HuH-7 (cell line): ENCODE measurements at places on chromosomes 5 and 9.

DNA sequence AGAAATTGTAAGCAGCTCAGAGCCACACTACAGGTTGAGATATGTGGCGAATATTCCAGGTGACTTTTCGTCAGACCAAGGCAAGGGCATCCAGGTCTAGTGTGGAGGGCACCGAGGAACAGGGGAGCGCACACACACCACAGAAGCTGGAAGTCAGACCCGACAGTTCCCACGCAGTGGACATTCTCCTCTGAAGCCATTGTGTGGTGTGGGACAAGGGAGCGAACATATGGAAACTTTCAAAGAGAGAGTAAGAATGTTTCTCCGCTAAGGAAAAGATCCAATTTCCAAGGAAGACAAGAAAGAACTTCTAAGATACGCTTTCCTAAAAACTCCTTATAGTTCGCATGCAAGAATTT is 141.4 kb upstream of the OTULINL start:
- DNase-seq: no peak

GRCh38 chr5:10393491-10393890 is 40.0 kb downstream of the MARCHF6 start:
- no peak for DNase-seq

DNA sequence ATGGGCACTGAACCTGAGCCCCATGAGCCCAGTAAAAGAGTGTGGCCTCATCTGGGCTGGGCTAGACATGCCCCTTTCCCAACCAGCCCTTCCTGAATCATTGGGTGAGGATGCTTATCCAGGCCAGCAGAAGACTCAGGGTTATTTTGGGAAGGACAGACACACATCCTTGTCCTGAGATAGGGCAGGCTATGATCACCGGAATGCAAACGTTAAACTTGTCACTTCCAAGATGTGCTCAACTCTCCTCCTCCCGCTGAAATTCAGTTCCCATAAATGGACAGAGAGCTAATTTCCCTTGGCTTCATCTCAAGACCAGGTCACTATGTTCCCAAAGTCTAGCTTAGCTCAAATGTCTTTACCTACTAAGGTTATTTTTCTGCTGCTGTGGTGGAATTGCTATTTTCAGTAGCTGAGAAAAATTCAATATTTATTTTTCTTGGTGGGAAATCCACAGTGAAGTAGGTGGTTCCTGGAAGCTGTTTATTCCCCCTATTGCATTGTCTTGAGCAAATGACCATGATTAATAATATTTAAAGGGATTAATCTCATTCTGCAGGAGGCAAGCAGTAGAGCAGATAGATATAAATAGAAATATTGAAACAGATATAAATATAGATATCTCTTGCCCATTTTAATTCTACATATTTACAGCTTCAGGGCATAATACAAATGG is 70.0 kb downstream of the NXNL2 start:
- DNase-seq: no peak

- DNase-seq: peak; percentile 61
These were observed at the start of the genes BHMT2 and DMGDH for GRCh38 chr5:79069488-79070349. BHMT2 (plus strand) TSS chr5:79069767; CDS start chr5:79069783, 16 bp downstream. DMGDH (minus strand) TSS chr5:79069674; CDS start chr5:79069620, 54 bp downstream.

DNA sequence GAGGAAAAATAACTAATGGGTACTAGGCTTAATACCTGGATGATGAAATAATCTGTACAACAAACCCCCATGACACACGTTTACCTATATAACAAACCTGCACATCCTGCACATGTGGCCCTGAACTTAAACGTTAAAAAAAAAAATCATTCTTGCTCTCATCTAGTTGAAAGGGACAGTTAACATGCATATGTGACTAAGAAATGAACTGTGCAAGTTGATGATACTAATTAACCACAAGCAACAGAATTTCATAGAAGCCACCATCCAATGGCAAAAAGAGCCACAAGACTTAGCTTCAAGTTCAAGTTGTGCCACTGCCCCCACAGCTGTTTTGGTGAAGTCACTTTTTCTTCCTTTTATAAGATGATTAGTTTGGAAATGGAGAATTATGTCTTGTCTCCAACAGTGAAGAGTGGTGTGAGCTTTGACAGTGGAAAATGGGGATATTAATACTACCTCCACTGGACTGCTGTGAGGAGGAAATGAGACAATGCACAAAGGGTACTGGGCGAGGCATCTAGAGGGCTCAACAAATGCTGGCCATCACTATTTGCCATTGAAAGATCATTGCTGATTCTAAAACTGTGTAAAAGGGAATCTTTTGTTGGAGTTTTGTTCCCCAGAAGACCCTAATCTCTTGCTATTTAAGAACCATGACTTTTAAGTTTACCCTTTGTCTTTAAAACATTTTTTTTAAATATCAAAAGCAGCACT is 202.1 kb downstream of the EBF1 start:
- DNase-seq: no peak

DNA sequence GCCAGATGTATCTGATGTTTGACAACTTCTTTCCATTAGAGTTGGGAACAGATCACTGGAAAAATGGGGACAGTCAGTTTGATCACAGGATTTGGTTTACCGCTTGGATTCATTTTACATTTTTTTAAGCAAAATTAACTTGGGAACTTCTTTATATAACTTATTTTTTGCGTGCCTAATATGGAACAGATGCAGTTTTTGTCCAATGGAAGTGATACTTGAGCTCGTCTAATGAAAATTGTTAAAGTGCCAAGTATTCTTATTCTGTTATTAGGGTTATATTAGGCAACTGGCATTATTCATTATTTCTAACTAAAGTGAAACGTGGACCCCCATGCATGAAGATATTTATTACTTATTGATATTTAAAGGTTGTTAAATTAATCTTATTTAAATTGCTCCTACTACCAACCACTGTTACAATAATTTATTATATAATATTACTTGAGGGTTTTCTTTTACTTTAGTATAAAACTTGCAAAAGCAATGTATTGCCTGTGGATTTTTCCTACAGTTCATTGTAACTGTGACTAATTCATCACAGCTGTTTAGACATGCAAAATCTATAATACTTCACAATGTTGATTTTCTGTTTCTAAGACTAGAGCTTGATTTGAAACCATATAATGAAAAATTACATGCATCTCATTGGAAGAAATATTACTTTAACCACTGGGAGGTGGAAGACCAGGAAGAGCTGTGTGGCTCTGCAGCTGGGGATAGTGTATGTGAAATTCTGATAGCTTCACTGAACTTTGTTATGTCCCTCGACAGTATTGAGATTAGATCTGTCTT is 787.3 kb upstream of the WWC1 start:
- no peak for DNase-seq

DNA sequence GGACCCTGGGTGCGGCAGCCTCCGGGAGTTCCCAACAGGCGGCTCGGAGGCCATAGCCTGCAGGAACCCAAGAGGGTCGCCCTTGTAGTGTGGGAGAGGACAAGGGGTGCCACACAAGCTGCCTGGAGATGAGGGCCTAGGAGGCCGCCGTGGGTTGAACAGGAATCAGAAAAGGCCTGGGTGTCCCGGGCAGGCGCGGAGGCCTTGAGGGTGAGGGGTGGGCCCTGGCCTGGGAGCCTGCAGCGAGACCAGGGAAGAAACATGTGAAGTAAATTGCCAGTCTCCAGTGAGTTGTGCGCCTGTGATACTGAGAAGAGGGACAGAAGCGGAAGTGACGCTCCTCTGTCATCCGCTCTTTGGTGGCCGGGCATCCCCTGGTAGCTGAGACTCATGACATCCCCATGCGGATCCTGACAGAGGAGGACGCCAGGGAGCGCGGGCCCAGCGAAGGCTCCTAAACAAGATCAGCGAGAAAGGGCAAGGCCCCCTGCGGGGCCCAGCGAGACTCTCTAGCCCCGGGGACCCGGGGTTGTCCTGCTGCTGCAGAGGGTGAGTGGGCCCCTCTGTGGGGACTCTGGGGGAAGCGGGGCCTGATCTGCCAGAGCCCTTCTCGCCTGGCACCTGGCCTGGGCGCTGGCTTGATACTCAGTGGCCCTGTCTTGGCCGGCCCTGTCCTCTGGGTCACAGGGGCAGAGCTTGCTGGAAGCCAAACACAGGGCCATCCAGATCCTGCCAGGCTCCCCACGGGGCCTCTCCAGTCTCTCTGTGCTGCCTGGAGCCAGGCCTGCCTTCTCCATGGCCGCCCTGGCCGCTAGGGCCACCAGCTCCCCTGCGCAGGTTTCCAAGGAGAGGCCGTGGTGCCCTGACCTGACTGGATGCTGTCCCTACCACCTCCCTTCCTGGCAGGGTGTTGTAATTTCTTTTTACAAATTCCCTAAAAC is 788.4 kb downstream of the TLE4 start:
- no peak for DNase-seq

DNA sequence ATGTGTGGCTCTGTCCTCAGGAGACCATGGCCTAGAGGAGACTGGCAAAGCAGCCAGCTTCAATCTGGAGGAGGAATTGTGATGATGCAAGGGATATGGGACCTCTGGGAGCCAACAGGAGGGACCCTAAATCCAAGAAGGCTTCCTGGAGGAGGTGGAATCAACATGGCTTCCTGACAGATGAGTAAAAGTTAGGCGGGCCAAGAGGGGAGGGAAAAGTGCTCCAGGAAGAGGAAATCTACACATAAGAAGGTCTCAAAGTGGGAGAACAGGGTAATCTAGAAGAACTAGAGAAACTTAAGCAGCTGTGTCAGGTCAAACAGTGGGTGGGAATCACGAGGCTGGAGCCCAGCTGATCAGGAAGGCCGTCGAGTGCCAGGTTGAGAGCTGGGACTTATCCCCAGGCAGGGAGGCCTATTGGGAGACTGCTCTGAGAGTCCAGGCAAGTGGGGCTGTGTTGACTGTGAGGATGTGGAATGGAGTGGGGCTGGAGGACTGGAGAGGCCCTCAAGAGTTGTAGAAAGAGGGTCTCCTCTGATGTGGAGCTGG is 119.1 kb downstream of the C9orf50 start:
- DNase-seq: no peak

DNA sequence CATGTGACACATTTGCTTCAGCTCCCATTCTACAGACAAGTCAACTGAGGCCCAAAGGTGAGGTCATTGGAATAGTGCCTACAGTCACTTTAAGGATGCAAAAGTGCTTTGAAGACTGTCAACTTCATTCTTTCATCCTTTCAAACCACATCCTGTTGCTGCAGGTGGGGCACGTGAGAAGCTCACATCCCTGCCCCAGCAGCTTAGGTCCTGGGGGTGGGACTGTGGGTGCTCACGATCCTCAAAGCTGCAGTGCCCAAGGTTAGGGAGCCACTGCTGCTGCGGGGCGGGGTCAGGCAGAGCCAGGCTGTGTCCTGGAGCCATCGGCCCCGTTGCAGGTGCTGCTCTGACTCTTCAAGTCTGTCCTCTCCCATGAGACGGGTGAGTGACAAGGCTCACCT is 57.9 kb upstream of the IER5L start:
- DNase-seq: no peak

- no peak for DNase-seq
These were observed 94.4 kb upstream of the ITGA1 start for GRCh38 chr5:52693280-52693679.

GRCh38 chr9:2761424-2761823 is 44.1 kb downstream of the KCNV2 start:
- DNase-seq: no peak

DNA sequence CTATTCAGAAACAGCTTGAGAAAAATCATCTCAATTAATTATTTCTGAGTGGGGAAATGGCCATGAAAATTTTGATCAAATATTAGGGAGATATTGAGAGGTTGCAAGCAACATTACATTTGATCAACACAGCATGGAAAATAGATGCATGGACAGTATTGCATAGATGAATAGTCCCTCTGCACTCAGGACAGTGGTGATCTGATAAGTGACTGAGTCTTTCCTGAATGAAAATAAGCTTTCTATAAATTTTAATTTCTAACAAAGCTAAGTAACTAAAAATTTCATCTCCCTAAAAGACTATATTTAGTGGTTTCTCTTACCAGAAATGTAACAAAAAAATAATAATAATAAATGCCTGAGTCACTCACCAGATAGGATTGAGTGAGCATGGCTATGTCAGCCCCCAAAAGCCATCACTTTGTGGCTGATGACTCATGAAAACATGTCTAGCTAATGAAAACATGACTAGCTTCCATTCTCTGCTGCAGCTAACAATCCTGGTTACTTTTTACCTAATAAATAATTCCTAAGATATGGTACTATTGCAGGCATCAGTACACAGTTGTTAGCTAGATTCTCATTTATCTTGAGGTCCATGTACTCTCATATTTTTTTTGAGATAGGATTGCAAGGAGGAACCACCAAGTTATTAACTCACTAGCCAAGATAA is 1294.8 kb upstream of the ACO1 start:
- no peak for DNase-seq

GRCh38 chr5:145971108-145971507 is 34.7 kb downstream of the SH3RF2 start:
- no peak for DNase-seq

- DNase-seq: no peak
These were observed 702.8 kb downstream of the CETN3 start for GRCh38 chr5:89706731-89707130.

DNA sequence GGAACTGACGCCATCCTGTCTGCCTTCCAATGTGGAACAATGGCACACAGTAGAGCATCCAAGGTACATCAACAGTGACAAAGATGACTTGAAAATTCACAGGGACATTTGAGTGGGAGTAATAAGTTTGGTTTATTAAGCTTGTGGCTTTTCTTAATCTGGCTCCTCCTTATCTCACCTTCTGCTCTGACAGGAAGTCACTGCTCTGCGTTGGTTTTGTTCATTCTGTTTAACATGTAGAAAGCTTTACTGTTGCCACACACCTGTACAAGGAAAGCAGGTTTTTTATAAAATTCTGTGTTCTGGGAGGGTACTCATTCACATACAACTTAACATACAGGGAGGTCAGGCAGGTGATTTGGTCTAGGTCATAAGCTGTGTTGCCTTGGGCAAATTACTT is 1.6 kb upstream of the GZMK start:
- no peak for DNase-seq

DNA sequence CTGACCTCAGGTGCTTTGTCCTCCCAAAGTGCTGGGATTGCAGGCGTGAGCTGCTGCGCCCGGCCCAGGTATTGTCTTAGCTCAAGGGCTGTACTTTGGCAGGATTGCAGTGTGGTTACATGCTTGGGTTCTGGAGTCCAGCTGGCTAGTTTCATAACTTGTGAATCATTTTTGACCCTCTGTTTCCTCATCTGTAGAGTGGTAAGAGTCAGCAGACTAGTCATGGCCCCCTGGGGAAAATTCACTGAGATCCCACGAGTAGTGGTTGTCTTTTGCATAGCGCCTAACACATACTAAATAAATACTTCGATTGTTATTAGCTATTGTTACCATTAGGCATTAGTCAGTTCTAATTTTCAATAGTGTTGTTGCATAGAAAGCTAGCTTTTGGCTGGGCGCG is 14.3 kb downstream of the PTPA start:
- no peak for DNase-seq

GRCh38 chr5:156456857-156457256 is 129.9 kb downstream of the SGCD start:
- DNase-seq: no peak

GRCh38 chr5:68395926-68396511 is 180.5 kb downstream of the PIK3R1 start:
- DNase-seq: peak; percentile 22

GRCh38 chr5:13987843-13988464 is 43.5 kb upstream of the DNAH5 start:
- peak; percentile 43 for DNase-seq

- DNase-seq: peak; percentile 51
These were observed 113.2 kb upstream of the RANBP3L start for GRCh38 chr5:36414869-36415282.

- DNase-seq: no peak
These were observed 6.4 kb downstream of the ENTREP1 start for GRCh38 chr9:69331444-69331843.
